Small intestine (tissue), 16 donors: ENCODE measurements at places on chromosomes 16 and 17. TPM values are rescaled to one million over a fixed set of nuclear protein-coding genes. Genes with fewer than 3 reads are reported as not detected.

GRCh38 chr17:76866774-76867577 is 1.2 kb upstream of the MGAT5B start:
- peaks cover 23% of the 10 kb centered on the region for H3K27me3 ChIP-seq
- H3K4me1 ChIP-seq: peaks cover 5% of the 10 kb centered on the region
- H3K27ac ChIP-seq: no peak overlapping the region
- no peaks in the 10 kb centered on the region for H3K36me3 ChIP-seq

GRCh38 chr16:88378836-88379693 is 3.7 kb upstream of the ZNF469 start:
- no peaks in the 10 kb centered on the region for H3K4me1 ChIP-seq
- no peaks in the 10 kb centered on the region for H3K36me3 ChIP-seq
- H3K4me3 ChIP-seq: no peak overlapping the region
- no peak for DNase-seq
- peaks cover 5% of the 10 kb centered on the region for H3K27me3 ChIP-seq

GRCh38 chr16:3503523-3503922 is 2.7 kb downstream of the CLUAP1 start:
- DNase-seq: peak; percentile 53
- H3K4me1 ChIP-seq: peaks cover 2% of the 10 kb centered on the region
- H3K36me3 ChIP-seq: peaks cover 27% of the 10 kb centered on the region
- H3K27me3 ChIP-seq: no peaks in the 10 kb centered on the region

DNA sequence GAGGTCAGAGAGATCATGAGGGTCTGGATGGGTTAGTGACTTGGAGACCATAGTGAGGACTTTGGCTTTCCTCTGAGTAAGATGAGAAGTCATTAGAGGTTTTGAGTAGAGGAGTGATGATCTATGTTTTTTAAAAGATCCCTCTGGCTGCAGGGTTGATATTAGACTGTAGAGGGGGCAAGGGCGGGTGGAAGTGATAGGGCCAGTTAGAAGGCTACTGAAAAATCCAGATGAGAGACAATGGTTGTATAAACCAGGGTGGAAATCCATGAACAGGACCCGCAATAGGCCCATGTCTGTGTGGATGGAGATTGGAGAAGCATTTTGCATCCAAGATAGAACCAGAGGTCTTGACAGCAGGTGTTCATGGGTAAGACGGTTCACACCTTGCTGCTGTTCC is 9.8 kb downstream of the ITGAL start:
- no peak overlapping the region for H3K27ac ChIP-seq
- no peaks in the 10 kb centered on the region for H3K27me3 ChIP-seq
- H3K4me1 ChIP-seq: no peaks in the 10 kb centered on the region
- DNase-seq: peak; percentile 25
- no peak overlapping the region for H3K4me3 ChIP-seq

DNA sequence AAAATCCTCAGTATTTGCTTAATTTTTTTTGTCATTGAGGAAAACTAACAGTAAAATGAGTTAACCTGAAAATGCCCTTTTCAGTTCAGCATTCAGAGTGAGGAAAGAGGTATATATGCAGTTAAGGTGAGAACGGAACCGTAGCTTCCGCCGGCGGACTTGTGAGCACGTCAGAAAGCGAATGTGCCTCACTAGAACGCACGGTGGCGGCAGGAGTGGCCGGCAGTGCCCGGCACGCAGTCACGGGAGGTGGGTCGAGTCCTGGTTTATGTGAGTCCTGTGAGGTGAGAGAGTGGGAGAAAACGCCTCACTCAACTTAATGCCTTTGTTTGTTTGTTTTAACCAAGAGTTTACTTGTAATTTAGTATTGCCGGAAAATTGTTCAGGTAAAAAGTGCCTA is 6.1 kb downstream of the SEC14L1 start:
- no peaks in the 10 kb centered on the region for H3K27me3 ChIP-seq
- no peak overlapping the region for H3K4me3 ChIP-seq
- peak overlapping the region; percentile 36 for H3K27ac ChIP-seq

GRCh38 chr17:39002991-39003715 is 36.0 kb upstream of the FBXO47 start:
- no peaks in the 10 kb centered on the region for H3K36me3 ChIP-seq
- H3K27me3 ChIP-seq: no peaks in the 10 kb centered on the region

Gene BTBD17
- not detected for polyA plus RNA-seq

Gene CIBAR2
- polyA plus RNA-seq: 0.19 TPM

Gene PRMT7
- 26.7 TPM for polyA plus RNA-seq
